ENCODE measurements at places on chromosomes 6 and 20.

DNA sequence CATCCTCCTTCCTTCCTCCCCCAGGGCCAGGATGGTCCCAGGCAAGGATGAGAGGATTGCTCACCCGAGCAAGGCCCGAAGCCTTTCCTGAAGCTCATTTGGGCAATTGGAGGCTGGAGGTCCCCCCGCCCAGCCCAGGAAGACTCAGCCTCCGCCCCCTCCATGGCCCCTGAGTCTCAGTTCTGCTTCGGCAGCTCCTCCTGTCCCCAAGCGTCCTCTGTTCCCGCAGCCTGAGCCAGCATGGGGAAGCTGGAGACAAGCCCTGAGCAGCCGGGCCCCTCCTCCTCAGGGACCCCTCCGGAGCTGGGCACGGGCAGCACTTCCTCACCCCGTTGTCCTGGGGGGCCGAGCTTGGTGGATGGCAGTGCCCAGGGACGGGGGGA, 26.0 kb downstream of the SLC17A9 start:
- no peak for DNase-seq

- DNase-seq, result peak; percentile 40
Observed at GRCh38 chr20:9912858-9913434, 74.1 kb upstream of the PAK5 start.

DNA sequence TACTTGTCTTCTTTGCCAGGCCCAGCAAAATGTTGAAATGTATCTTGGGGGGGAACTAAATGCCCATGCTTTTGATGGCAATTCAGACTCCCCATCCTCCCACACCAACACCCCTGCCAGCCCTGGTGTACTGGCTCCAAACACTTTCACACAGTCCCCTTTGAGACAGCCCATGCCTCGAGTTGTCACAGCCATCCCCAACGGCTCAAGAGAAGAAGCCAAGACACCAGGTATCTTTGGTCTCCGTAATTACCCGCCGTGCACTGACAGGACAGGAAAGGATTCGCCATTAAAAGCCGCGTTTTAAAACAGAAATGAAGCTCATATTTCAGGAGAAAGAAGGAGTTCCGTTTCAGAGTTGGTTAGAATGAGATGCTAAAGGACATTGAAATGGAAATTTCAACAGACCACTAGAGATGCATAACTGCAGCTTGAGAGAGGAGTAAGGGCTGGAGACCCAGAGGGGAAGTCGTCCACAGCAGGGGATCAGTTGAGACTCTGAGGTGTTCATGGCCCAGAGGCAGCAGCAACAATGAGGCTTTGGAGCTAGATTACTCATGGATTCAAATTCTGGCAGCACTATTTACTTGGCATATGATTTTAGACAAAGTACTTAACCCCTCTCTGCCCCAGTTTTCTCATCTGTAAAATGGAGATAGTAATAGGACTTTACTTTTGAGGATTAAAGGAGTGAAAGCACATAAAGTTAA, 63.5 kb upstream of the ADGRF1 start:
- no peak for DNase-seq

GRCh38 chr20:38203981-38204357, 38.9 kb upstream of the TGM2 start:
- no peak for DNase-seq

DNA sequence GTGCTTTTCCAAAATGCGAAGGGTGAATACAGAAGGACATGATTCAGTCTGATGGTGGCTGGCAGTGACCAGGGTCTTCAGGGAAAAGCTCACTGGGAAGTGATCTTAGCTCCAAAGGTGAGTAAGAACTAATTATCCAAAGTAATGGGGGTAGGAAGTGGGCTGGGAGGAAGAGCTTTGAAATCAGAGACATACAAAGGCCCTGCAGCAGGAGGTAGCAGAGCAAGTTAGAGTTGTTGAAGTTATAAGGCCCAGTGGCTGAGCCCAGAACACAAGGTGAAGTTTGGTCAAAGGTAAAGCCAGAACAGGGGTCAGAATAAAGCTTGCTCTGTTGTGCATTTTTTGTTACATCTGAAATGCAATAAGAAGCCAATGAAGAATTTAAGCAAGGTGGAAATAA, 81.2 kb downstream of the PLCB1 start:
- no peak for DNase-seq
